Caco-2 (cell line): ENCODE measurements at places on chromosomes 2 and 18. TPM values are rescaled to one million over a fixed set of nuclear protein-coding genes. Genes with fewer than 3 reads are reported as not detected.

Gene GALNT14
- total RNA-seq = not detected in 2 replicates

Gene TTN
- 9.3 and 11.0 TPM in 2 replicates for total RNA-seq

Gene RGPD4
- total RNA-seq = 0.07 TPM in 1 of 2 replicates, not detected in the other

Gene ASAP2
- total RNA-seq = 25.6 and 27.8 TPM in 2 replicates

Gene RBKS
- 7.1 and 7.4 TPM in 2 replicates for total RNA-seq

Gene TUBA4B
- not detected in 2 replicates for total RNA-seq
